Transverse colon (tissue), 4 donors: ENCODE measurements at places on chromosomes 5 and 9. TPM values are rescaled to one million over a fixed set of nuclear protein-coding genes. Genes with fewer than 3 reads are reported as not detected.

Gene PCDHGA10
- 6.5 TPM for total RNA-seq

Gene SNCAIP
- total RNA-seq, result 0.82 TPM

- DNase-seq, result no peak
- H3K4me3 ChIP-seq, result no peak overlapping the region
- no peaks in the 10 kb centered on the region for H3K36me3 ChIP-seq
- no peaks in the 10 kb centered on the region for H3K27me3 ChIP-seq
Observed at GRCh38 chr5:69030358-69031062, 63.3 kb upstream of the SLC30A5 start.

Gene CXCL14
- total RNA-seq, result 26.9 TPM

Gene TLX3
- total RNA-seq, result not detected

Gene SUSD3
- not detected for total RNA-seq

Gene TTF1
- total RNA-seq, result 11.1 TPM

Gene NEUROG1
- total RNA-seq, result not detected

Gene PDCD1LG2
- total RNA-seq, result not detected

Gene IFNA8
- total RNA-seq, result not detected

Gene PPP3R2
- total RNA-seq, result not detected

Gene SPINK13
- not detected for total RNA-seq

- H3K27me3 ChIP-seq, result no peaks in the 10 kb centered on the region
- no peaks in the 10 kb centered on the region for H3K36me3 ChIP-seq
- no peak overlapping the region for H3K4me3 ChIP-seq
- peak; percentile 90 for DNase-seq
- peak overlapping the region; percentile 19 for H3K27ac ChIP-seq
Observed at GRCh38 chr9:36102742-36103495, 33.6 kb upstream of the GLIPR2 start.

GRCh38 chr5:150079909-150080461 lies 6.4 kb downstream of the CSF1R start:
- H3K4me1 ChIP-seq, result no peaks in the 10 kb centered on the region
- no peaks in the 10 kb centered on the region for H3K36me3 ChIP-seq
- no peak for DNase-seq
- H3K4me3 ChIP-seq, result no peak overlapping the region
- H3K27ac ChIP-seq, result no peak overlapping the region
- no peaks in the 10 kb centered on the region for H3K27me3 ChIP-seq

Gene BHMT2
- total RNA-seq, result 1.9 TPM

Gene LCN1
- total RNA-seq, result not detected

Gene PLCXD3
- total RNA-seq, result not detected

Gene FCN2
- not detected for total RNA-seq

DNA sequence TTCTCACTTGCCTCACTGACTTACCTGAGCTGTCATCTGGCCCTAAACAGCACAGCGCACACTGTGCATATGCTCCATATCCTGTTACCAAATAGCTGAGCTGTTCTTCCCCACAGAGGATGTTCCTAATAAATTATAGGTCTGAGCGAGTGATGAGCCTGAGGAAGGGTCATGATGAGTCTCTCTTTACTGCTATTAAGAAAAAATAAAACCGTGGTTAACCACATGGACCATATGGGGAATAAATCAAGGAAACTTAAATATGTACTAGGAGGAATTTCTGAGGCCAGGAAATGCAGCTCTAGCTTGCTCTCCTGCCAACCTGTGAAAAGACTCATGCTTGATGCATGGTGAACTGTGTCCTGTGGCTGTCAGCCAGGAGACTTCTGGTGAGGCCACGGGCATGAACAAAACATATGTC lies 424.8 kb upstream of the DMAC1 start:
- no peaks in the 10 kb centered on the region for H3K4me1 ChIP-seq
- H3K4me3 ChIP-seq, result no peak overlapping the region
- no peak overlapping the region for H3K27ac ChIP-seq
- no peaks in the 10 kb centered on the region for H3K27me3 ChIP-seq
- no peaks in the 10 kb centered on the region for H3K36me3 ChIP-seq
- no peak for DNase-seq

DNA sequence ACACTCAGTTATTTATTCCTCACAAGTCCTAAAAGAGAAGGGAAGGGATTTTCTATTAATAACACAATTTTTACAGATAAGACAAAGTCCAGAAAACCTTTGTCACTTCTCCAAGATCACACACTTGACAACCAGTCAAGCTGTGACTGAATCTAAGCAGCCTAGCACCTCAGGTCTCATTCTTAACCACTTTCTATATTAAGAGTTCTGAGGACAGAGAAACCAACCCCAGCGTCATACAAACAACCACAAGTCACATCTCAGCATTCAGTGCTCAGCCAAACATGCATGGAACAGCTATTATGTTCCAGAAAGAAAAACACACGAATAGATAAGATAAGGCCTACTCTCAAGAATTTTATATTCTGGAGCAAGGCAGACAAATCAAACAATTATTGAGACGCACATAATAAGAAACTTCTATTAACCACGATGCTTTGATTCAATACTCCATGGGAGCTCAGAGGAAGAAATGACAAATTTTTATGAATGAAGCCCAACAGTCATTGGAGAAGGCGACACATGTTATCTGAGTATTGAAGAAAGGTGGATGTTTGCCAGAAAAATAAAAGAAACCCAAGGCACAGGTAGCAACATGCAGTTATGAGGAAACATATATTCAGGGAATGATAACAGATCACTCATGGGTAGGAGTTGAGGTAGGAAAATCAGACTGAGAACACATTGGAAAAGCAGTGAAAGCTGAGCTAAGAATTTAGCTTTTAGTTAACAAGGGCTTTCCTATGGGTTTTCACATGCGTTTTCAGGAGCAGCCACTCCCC lies 113.1 kb downstream of the HTR4 start:
- no peak overlapping the region for H3K27ac ChIP-seq
- no peaks in the 10 kb centered on the region for H3K27me3 ChIP-seq
- H3K4me3 ChIP-seq, result no peak overlapping the region
- no peaks in the 10 kb centered on the region for H3K4me1 ChIP-seq
- DNase-seq, result no peak

- H3K4me1 ChIP-seq, result peaks cover 47% of the 10 kb centered on the region
- H3K36me3 ChIP-seq, result no peaks in the 10 kb centered on the region
- DNase-seq, result no peak
Observed at GRCh38 chr5:16889203-16889971, 46.7 kb downstream of the MYO10 start.

Gene SCGB3A1
- total RNA-seq, result not detected

DNA sequence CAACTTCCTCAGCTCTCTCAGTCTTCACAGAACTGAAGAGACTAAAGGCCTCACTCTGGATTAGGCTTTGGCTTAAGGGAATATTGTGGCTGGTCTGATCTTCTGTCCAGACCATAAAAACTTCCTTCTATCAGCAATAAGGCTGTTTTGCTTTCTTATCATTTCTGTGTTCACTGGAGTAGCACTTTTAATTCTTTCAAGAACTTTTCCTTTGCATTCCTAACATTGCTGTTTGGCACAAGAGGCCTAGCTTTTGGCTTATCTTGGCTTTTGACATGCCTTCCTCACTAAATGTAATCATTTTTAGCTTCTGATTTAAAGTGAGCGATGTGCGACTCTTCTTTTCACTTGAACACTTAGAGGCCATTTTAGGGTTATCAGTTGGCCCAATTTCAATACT lies 88.7 kb upstream of the ACOT12 start:
- no peak overlapping the region for H3K4me3 ChIP-seq
- H3K27ac ChIP-seq, result no peak overlapping the region
- H3K36me3 ChIP-seq, result no peaks in the 10 kb centered on the region
- H3K4me1 ChIP-seq, result no peaks in the 10 kb centered on the region
- no peaks in the 10 kb centered on the region for H3K27me3 ChIP-seq
- no peak for DNase-seq

GRCh38 chr5:124544366-124545055 lies 201.9 kb downstream of the ZNF608 start:
- H3K27ac ChIP-seq, result no peak overlapping the region
- no peak for DNase-seq
- no peak overlapping the region for H3K4me3 ChIP-seq
- no peaks in the 10 kb centered on the region for H3K4me1 ChIP-seq
- H3K36me3 ChIP-seq, result no peaks in the 10 kb centered on the region

DNA sequence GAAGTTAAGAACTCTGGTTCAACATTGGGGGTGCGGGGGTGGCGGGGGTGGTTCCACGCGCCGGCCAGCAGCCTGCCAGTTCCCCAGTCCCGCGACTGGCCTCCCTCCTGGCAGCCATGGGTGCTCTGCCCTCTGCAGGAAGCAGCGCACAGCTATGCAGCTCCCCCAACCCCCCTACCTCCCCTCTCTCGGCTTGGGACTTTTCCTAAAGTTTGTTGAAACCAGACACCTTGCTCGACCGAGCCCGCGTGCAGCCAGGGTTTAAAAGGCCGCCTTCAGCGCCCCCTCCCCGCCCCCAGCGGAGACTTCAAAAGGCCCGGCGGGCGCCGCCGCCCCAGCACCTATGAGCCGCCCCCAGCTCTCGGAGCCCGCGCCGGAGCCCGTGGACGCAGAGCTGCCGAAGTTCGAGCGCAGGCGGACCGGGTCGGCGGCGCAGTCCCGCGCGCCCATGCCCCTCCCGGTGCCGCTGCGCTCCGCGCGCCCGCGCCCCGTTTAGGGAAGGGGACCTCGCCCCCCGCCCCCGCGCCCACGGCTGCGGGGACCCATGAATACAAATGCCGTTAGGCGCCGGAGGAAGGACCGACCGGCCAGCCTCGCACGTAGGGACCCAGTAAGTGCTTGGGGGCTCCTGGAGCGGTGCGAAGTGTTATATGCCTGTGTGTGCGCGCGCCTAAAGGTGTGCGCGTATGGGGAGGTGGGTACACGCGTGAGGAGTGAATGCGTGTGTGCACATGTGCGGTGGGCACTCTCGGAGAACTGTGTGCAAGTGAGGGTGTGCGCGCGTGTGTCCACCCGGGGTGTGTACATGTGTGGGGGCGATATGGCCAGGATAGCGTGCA lies 1.4 kb upstream of the COL27A1 start:
- no peaks in the 10 kb centered on the region for H3K36me3 ChIP-seq
- H3K27ac ChIP-seq, result no peak overlapping the region
- H3K27me3 ChIP-seq, result peaks cover 38% of the 10 kb centered on the region
- H3K4me3 ChIP-seq, result no peak overlapping the region
- no peak for DNase-seq

DNA sequence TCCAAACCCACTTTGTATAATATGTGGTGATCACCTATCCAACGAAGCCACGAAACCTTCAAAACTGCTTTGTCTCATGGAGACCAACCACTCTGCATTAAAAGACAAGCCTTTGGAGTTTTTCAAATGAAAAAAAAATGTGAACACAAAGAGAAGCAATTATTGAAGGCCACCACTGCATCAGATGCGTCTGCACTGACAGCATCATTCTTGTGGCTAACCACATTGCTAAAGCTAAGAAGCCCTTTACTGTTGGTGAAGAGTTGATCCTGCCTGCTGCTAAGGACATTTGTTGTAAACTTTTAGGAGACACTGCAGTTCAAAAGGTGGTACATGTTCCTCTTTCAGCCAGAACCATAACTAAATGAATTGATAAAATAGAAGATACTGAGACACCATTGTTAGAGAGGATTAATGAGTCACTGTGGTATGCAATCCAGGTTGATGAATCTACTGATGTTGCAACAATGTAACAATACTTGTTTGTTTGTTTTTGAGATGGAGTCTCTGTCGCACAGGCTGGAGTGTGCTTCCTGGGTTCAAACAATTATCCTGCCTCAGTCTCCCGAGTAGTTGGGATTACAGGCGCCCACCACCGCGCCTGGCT lies 45.4 kb downstream of the TAF11L14 start:
- H3K36me3 ChIP-seq, result no peaks in the 10 kb centered on the region
- DNase-seq, result no peak
- no peaks in the 10 kb centered on the region for H3K4me1 ChIP-seq
- H3K27ac ChIP-seq, result no peak overlapping the region

Gene DOCK2
- total RNA-seq, result 24.0 TPM

Gene ITK
- 43.4 TPM for total RNA-seq

GRCh38 chr5:139640421-139641115 lies 7.6 kb upstream of the CXXC5 start:
- DNase-seq, result no peak
- H3K36me3 ChIP-seq, result no peaks in the 10 kb centered on the region
- no peaks in the 10 kb centered on the region for H3K27me3 ChIP-seq
- peaks cover 37% of the 10 kb centered on the region for H3K4me1 ChIP-seq
- no peak overlapping the region for H3K4me3 ChIP-seq

- no peak overlapping the region for H3K27ac ChIP-seq
- no peak for DNase-seq
- H3K4me3 ChIP-seq, result no peak overlapping the region
- H3K27me3 ChIP-seq, result no peaks in the 10 kb centered on the region
- no peaks in the 10 kb centered on the region for H3K36me3 ChIP-seq
Observed at GRCh38 chr9:74645007-74645639, 148.0 kb downstream of the RORB start.

GRCh38 chr9:78363221-78363620 lies 66.3 kb downstream of the PSAT1 start:
- peak; percentile 26 for DNase-seq
- H3K27ac ChIP-seq, result no peak overlapping the region
- H3K4me1 ChIP-seq, result no peaks in the 10 kb centered on the region

DNA sequence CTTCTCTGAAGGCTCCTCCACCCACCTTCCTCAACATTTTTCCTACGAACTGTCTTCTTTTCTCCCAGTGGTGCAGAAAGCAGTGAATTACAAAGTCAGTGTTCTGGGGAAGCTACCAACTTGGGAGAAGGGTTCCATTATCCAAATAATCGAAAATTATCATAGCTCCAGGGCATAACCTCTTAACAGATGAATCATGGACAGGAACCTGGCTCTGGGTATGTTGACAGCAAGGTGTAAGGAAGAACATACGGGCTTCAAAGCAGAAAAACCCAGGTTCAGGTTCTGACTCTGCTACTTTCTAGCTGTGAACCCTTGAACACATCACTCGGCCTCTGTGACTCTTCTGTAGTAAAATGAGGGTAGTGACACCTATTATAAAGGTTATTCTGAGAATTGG lies 351.3 kb downstream of the ENC1 start:
- no peaks in the 10 kb centered on the region for H3K4me1 ChIP-seq
- no peak for DNase-seq
- no peak overlapping the region for H3K4me3 ChIP-seq

DNA sequence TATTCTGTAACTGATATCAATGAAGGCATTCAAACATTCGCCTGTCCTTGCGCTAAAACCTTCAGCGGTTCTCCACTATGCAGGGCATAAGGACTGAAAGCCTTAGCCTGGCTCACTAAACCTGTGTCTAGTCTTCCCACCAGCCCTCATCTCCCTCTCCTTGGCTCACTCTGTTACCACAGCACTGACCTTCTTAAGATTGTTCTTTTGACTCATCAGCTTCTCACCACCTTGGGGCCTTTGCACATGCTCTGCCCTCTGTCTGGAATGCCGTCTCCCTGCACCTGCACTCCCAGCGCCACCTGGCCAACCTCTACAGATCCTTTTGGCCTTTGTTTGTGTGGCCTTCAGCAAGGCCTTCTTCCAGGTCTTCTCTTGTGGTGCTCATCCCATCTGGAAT lies 131.8 kb upstream of the IER5L start:
- no peak for DNase-seq
- no peak overlapping the region for H3K27ac ChIP-seq
- no peaks in the 10 kb centered on the region for H3K4me1 ChIP-seq
- H3K4me3 ChIP-seq, result no peak overlapping the region
- H3K36me3 ChIP-seq, result no peaks in the 10 kb centered on the region
